ENCODE measurements at places on chromosomes 16 and 17.

DNA sequence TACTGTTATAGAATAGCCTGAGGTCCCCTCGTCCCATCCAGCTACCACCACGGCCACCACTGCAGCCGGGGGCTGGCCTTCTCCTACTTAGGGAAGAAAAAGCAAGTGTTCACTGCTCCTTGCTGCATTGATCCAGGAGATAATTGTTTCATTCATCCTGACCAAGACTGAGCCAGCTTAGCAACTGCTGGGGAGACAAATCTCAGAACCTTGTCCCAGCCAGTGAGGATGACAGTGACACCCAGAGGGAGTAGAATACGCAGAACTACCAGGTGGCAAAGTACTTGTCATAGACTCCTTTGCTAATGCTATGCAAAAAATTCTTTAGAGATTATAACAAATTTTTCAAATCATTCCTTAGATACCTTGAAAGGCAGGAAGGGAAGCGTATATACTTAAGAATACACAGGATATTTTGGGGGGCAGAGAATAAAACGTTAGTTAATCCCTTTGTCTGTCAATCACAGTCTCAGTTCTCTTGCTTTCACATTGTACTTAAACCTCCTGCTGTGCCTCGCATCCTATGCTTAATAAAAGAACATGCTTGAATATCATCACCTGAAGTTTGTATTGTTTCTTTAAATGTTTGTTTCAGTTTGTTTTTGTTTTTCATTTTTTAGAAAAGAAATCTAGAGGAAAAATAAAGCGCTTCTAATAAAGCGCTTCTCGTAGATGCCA is 388.3 kb downstream of the MAF start:
- H3K27ac ChIP-seq, result no peak overlapping the region
- H3K4me1 ChIP-seq, result no peaks in the 10 kb centered on the region
- H3K27me3 ChIP-seq, result no peaks in the 10 kb centered on the region
- H3K4me3 ChIP-seq, result no peak overlapping the region

- DNase-seq, result no peak
- no peak overlapping the region for H3K27ac ChIP-seq
- no peak overlapping the region for H3K4me3 ChIP-seq
- H3K36me3 ChIP-seq, result no peaks in the 10 kb centered on the region
- H3K27me3 ChIP-seq, result no peaks in the 10 kb centered on the region
Measured at GRCh38 chr16:17617021-17617552, 146.3 kb upstream of the XYLT1 start.

DNA sequence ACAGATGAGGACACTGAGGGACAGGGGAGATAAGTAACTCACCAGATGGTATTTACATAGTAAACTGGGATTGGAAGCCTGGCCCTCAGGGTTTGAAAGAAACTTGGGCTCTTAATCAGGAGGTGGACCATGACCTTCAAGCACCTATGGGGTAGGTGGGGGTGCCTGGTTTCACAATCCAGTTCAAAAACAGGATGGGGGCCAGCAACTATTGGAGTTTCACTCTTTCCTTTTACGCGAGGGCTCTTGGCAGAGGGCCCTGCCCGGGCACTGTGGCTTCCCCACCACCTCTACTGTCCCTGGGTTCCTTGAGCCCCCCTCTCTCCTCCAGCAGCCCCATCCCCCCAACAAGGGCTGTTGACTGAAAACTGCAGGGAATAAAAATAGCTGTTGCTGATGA is 11.3 kb upstream of the PRR29 start:
- H3K27ac ChIP-seq, result no peak overlapping the region
- H3K4me3 ChIP-seq, result no peak overlapping the region
- no peaks in the 10 kb centered on the region for H3K27me3 ChIP-seq
- DNase-seq, result no peak

DNA sequence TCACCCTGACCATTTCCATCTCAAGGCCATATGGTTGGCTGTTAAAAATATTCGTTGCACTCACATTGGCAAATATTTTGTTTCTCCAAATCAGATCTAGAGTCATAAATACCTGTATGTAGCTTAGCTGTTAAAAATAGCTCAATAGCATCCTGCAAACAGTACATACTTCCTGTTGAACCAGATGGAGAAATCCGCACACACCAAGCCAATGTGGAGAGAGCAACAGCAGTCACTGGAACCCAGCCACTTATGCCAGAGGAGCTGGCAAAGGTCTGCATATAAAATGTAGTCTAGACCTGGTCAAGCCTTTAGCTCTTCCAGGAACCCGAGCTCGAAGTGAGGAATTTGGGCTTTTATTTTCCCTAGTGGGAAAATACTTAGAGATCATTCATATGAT is 146.4 kb upstream of the KCNJ16 start:
- H3K27ac ChIP-seq, result no peak overlapping the region
- no peaks in the 10 kb centered on the region for H3K4me1 ChIP-seq
- H3K4me3 ChIP-seq, result no peak overlapping the region
- no peaks in the 10 kb centered on the region for H3K27me3 ChIP-seq
- no peaks in the 10 kb centered on the region for H3K36me3 ChIP-seq

DNA sequence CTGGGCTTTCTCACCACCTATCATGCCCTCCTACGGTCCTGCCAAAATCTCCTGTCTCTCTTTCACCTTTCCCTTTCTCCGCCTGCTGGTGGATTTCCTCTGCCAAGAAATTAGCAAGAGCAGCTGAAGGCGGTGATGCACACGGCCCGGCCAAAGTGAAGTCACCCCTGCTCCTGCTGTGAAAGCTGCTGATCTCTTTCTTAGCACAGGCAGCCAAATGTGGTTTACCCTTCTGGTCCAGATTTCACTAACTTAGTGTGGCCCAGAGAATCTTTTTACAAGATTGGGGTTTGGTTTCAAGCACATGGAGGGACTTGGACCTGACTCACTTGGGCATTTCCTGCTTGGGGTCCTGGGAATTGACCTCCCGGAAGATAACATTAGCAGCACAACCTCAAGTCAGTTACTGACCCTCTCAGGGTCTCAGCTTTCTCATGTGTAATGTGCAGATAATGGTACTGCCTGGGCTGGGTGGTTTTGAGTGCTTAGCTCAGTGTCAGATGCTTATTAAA is 155.7 kb downstream of the SOCS1 start:
- H3K27ac ChIP-seq, result peak overlapping the region; percentile 62
- H3K36me3 ChIP-seq, result no peaks in the 10 kb centered on the region
- no peaks in the 10 kb centered on the region for H3K4me1 ChIP-seq
- DNase-seq, result no peak
- H3K4me3 ChIP-seq, result no peak overlapping the region
- no peaks in the 10 kb centered on the region for H3K27me3 ChIP-seq

GRCh38 chr17:13619462-13619861 is 17.7 kb upstream of the HS3ST3A1 start:
- no peak overlapping the region for H3K27ac ChIP-seq
- no peaks in the 10 kb centered on the region for H3K36me3 ChIP-seq
- no peaks in the 10 kb centered on the region for H3K4me1 ChIP-seq
- DNase-seq, result no peak

DNA sequence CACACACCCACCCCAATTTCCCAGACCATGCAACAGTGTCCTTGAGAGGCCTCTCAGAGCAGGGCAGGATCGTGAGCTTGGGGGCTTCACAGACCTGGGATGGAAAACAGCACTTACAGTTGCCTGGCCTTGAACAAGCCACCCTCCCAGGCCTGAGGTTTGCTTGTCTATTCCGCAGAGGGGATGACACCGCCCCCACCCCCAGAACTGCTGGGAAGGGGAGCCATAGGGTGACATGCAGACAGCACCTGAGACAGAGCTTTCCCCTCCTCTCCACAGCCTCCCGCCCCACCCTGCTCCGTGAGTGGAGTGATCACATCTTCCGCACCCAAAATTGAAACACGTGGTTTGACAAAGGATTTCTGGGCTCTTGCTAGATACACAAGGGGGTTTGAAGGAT is 131.5 kb upstream of the TNRC6C start:
- H3K36me3 ChIP-seq, result no peaks in the 10 kb centered on the region
- H3K27me3 ChIP-seq, result no peaks in the 10 kb centered on the region
- H3K27ac ChIP-seq, result no peak overlapping the region
- H3K4me3 ChIP-seq, result no peak overlapping the region

DNA sequence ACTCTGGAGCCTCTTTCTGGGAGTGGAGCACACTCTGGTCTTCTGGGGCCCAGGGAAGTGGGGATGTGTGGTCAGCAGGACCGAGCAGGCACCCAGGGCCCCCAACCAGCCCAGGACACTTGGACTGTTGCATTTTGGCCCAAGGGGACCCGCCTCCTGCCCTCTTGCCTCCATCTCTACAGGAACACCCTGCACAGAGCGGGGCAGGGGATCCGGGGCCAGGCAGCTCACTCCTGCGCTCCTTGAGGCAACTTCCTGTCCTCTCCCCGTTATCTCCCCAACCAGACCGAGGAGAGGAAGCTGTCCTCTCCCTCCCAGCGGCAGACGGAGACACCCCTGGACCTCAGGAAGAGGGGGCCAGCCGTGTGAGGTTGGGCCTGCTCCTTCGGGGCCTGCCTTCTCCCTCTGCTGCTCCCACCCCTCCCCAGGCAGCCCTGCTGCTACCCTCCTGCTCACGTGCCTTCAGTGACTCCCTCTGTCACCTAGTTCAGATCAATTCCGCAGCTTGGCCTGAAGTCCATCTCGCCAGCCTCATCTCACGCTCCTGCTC is 10.0 kb upstream of the ATP2A3 start:
- no peaks in the 10 kb centered on the region for H3K36me3 ChIP-seq
- no peak for DNase-seq
- no peak overlapping the region for H3K4me3 ChIP-seq
- H3K4me1 ChIP-seq, result peaks cover 19% of the 10 kb centered on the region
- H3K27me3 ChIP-seq, result no peaks in the 10 kb centered on the region
- H3K27ac ChIP-seq, result no peak overlapping the region

DNA sequence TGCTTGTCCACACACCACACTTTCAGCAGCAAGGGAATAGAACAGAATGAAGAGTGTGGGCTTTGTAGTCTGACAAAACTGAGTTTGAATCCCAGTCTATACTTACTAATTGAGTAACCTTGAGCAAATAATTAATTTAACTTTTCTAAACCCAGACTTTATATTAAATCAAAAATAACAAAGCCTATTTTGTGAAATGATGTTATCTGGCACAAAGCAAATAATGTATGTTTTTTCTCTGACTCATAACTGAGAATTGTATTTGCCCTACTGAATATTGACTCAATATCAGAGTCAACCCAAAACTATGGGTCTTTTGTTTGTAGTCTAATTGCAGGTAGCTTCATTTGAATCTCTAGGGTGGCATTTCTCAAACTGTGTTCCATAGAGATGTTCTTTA is 77.9 kb upstream of the TANC2 start:
- DNase-seq, result no peak
- H3K36me3 ChIP-seq, result no peaks in the 10 kb centered on the region
- H3K27me3 ChIP-seq, result no peaks in the 10 kb centered on the region

GRCh38 chr17:28719021-28719433 is 758 bp upstream of the RPL23A start:
- no peaks in the 10 kb centered on the region for H3K27me3 ChIP-seq
- peak overlapping the region; percentile 94 for H3K27ac ChIP-seq
- DNase-seq, result no peak
- H3K4me3 ChIP-seq, result peak overlapping the region; percentile 85

Measured in esophagus squamous epithelium (tissue), 5 donors.